ENCODE measurements at places on chromosomes 2 and 18.

- no peak for DNase-seq
These were observed 823.3 kb downstream of the TDRD15 start for GRCh38 chr2:21947046-21947445.

- DNase-seq = no peak
These were observed 69.9 kb downstream of the MGAT5 start for GRCh38 chr2:134323777-134324176.

DNA sequence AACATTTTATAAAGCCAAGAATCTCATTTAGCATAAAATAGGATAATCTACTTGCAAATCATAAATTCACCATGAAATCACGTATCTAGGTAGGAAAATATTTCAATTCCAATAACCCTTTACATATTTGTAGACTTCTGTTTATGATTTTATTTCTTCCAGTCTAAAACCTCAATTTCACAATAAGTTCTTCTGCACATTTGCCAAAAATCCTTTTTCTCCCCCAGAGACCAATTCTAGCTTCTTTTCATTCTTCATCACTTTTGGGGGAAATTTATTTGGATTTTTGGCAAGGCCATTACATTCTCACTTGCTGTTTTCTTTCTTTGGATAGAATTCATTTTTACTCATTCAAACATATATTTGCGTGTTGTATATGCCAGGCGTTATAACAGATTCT lies 86.8 kb downstream of the SPRED2 start:
- no peak for DNase-seq

DNA sequence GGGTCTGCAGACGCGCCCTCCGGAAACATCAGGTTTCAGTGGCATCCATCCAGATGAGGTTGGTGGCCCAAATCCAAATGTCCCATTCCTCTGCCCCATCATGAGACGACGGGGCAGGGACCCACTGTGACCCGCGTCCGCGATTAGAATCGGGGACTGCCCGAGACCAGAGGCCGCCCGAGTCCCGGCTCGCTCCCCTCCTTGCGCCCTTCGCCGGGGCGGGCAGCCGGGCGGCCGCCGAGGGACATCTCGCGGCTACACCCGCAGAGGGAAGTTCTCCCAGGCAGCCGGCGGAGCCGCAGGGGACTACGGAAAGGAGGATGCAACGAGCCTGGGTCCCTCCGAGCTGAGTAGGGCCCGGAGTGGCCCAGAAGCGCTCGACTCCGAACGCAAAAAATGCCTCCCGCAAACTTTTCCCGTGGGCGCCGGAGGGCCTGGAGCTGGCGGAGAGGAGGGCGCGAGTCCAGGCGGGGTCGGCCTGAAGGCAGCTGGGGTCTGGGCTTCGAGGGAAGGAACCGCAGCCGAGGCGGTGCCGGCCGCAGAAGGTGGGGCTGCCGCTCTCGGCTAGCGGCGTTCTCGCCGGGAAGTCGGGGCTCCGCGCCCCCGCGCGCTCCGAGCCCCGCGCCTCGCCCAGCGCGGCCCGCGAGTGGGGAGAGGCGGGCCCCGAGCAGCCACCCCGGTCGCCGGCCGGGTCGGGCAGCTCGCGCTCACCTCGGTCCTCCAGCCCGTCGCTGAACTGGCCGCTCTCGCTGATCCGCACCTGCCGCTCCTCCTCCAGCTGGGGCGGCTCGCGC lies 580 bp downstream of the TMEM163 start:
- peak; percentile 22 for DNase-seq
